NCI-H1092 (cell line): ENCODE measurements at places on chromosomes 7 and 10.

DNA sequence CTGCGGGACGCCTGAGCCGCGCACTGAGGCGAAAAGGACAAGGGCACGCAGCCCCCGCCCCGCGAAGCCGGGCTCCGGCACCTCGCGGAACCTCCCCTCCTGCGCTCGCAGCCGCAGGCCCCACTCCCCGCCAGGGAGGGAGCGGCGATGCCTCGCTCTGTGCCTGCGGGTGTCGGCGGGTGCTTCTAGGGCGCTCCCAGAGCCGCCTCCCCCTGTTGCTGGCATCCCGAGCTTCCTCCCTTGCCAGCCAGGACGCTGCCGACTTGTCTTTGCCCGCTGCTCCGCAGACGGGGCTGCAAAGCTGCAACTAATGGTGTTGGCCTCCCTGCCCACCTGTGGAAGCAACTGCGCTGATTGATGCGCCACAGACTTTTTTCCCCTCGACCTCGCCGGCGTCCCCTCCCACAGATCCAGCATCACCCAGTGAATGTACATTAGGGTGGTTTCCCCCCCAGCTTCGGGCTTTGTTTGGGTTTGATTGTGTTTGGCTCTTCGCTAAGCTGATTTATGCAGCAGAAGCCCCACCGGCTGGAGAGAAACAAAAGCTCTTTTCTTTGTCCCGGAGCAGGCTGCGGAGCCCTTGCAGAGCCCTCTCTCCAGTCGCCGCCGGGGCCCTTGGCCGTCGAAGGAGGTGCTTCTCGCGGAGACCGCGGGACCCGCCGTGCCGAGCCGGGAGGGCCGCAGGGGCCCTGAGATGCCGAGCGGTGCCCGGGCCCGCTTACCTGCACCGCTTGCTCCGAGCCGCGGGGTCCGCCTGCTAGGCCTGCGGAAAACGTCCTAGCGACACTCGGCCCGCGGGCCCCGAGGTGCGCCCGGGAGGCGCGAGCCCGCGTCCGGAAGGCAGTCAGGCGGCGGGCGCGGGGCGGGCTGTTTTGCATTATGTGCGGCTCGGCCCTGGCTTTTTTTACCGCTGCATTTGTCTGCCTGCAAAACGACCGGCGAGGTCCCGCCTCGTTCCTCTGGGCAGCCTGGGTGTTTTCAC, 519 bp downstream of the ITGB8 start:
- DNase-seq: peak; percentile 74

DNA sequence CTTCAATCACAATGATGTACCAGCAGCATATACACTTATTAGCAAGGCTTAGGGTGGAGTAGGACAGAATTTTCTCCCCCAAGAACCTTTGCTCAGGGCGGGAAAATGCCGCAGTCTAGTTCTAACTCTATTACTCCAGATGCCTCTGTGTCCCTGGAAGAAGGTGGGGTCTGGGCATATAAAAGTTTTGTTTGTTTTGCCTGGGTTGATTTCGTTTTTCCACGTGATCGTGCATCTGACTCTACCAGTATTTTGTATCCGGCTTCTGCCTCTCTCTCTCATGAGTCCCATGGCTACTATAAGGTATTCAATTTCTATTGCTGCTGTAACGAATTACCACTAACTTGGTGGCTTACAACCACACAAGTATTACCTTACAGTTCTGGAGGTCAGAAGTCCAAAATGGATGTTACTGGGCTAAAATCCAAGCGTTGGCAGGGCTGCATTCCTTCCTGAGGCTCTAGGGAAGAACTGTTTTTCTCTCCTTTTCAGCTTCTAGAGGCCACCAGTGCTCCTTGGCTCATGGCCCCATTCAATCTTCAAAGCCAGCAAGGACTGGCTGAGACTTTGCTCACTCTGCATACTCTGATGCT, 181.2 kb upstream of the PRSS58 start:
- no peak for DNase-seq

GRCh38 chr10:129761981-129762956, 201.8 kb downstream of the EBF3 start:
- no peak for DNase-seq

DNA sequence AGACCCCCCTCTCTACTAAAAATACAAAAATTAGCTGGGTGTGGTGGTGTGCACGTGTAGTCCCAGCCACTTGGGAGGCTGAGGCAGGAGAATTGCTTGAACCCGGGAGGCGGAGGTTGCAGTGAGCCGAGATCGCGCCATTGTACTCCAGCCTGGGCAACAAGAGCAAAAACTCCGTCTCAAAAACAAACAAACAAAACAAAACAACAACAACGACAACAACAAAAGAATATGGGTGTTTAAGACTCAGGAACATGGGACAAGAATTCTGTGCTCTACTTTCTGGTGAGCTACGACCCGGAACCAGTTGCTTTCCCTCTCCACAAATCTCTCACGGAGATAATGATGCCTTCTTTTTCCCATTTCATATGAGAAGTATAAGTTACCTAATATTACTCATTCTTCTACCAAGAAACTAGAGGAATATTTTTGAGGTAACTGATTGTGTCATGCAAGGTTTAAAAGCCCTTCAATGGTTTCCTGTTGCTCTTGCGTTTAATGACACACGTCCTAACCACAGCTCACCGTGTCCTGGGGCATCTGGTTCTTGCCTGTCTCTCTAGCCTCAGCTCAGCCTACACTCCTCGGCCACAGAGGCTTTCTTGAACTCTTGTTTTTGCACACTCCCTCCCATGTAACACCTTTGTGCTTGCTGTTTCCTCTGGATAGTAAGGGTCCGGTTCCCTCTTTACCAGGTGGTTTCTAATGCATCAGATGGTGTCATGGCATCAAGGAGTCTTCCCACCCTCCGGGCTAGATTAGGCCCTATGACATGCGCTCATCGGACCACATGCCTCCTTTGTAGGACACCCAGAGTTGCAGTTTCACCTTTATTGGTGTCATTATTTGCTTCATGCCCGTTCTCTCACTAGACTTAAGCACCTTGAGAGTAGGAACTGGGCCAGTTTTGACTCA, 67.5 kb downstream of the PFKFB3 start:
- no peak for DNase-seq

DNA sequence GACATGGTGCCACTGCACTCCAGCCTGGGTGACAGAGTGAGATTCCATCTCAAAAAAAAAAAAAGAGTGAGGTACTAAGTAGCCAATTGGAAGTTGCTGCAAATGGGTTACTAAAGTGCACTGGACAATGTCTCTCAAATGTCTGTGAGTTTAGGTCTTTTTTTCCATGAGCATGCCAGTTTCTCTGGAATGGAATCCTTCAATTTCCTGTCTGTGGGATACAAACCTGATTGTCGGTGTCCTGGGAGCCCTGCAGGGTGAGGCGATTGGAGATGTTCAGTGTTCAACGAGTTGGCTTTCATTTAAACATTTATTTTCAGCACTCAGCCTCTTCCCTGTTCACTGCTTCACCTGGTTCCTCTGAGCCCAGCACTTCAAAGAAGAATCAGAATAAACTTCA, 5.3 kb upstream of the CALD1 start:
- DNase-seq: no peak

- DNase-seq: no peak
These were observed 109.1 kb upstream of the EFCAB10 start for GRCh38 chr7:105690325-105690945.

GRCh38 chr10:110415809-110416208, 81.9 kb upstream of the DUSP5 start:
- no peak for DNase-seq

DNA sequence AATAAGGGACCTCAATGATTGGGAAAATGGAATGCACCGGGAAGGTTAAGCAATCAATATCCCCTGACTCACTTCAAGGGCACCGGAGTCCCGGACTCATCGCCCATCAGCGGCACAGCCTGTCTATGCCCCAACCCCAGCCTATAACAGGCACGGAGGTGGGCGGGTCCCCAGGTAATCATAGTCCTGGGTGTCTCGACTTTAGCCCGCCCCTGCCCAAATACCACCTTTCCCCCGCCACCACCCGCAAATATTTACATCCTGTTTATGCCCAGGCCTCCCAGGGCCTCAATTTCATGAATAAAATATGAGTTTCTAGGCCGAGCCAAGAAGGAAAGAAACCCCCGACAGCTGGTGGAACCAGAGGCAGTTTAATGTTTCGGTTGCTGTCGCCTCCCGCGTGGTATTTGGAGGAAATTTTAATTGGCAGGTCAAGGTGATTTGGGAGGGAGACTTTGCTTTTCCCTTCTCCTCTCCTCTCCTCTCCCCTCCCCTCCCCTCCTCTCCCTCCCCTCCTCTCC, 15.6 kb upstream of the RFC2 start:
- DNase-seq: peak; percentile 67

- DNase-seq: no peak
These were observed 2.4 kb downstream of the MKX start for GRCh38 chr10:27743012-27743876.

DNA sequence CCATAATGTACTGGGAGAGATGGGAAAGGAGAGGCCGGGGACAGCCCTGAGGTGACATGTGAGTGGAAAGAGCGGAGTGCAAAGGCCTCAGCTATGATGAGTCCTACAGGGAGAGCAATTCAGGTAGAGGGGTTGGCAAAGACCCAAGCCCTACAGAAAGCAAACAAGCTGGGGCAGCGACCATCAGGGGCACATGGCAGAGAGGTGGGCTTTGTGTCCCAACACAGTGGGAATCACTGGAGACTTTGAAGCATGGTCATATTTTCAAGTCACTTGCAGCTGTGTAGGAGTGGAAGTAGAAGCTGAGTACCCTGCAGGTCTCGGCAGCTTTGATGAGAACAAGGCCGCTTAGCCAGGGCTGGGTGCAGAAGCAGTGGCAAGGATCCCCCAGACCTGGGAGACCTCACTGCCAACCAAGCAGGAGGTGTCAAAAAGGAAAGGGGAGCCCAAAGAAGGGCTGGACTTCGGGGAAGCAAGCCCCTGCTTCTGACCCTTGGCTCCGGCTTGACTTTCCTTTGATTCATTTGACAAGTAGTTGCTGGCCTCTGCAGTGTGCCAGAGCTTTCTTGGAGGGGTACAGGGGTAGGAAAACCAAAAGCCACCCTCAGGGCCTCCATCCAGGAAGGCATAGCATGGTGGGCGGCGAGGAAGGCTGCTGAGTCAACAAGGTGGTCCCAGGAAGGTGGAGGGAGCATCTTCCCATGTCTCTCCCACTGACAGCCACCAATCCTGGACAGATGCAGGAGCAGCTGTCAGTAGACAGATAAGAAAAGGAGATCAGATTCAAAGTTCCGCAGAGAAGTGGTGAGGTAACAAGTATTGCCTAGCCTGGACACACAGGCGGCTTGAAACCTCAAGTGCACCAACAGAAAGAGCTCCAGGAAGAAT, 1.9 kb upstream of the PGAM2 start:
- no peak for DNase-seq

DNA sequence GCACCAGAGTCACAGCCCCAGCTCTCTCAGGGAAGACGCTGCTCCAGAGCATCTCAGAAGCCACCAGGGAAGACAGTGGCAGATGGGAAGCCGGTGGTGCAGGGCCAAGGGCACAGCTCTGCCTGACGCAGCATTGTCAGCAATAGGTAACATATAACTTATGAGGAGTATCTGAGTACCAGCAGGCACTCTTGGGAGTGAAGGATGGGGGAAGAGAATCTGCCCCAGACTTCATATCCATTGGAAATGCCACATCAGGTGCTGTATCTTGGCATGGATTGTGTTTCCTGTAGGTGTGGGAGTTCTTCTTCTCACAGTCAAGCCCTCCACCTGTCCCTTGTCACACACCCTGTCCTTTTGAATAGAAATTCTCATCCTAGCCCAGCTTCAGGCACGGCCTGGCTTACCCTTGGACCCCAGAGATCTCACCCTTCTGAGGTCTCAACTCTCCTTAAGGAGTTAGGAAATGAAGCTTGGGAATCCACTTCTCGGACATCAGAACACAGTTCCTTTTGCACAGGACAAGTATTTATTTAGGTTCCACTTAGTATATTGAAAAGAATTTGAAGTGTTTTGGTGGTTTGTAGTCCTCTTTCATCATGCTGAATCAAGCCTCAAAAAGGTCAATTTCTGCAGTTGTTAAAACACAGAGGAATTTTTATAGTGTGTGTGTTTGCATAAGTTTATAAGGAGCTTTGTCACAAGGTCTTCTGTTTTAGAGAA, 9.9 kb downstream of the EPDR1 start:
- no peak for DNase-seq

DNA sequence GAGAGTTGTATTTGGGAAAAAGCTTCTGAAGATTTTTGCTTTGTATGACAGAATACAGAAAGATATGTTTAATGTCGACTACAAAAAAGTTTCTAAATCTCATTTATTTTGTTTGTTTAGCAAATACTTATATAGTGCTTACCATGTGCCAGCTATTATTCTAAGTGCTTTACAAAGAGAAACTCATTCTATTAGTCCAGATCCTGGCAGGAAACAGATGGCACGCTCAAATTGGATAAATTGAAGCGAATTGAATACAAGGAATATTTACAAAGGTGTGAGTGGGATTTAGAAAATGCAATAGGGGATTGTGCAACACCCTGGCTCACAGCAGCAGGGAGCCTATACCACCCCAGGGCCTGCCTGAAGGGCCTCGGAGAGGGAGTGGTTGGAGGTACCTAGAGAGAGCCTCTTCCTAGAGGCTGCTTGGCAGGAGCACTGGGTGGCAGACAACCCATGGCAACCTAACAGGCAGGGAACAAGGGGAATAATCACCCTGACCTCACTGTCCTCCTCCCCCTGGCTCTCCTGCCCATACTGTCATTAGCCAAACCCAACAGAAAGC, 27.6 kb upstream of the FAM204A start:
- DNase-seq: peak; percentile 93

DNA sequence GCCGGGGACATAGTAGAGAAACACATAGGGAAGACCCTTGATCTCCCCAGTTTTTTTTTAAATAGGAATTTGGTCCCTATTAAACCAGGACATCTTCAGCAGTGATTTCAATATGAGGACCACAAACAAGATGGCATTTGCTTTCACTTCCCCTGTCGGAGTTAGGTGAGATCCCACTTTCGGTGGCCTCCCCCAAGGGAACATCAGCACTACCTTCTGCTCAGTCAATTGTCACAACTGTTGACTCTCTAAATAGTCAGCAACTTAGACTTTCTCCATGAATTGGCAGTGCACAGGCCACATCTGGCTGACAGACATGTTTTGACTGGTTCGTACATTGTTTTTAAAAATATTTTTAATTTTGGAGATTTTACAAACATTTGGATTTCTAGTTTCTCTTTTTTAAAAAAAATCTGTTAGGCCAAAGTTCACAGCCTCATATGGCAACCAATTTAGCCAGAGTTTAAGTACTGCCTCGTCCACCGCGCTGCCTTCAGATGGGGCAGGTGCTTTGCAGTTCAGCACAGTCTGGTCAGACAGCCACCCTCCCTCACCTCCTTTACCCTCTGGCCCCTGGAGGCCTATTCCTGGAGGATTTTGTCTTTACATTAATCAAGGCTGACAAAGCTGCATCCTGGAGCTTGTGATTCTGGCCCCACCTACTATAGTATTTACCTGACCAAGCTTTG, 139.2 kb upstream of the PRR15 start:
- DNase-seq: no peak

GRCh38 chr7:43553999-43554398, 28.9 kb upstream of the STK17A start:
- no peak for DNase-seq

GRCh38 chr10:115653473-115653872, 560.3 kb downstream of the ATRNL1 start:
- DNase-seq: no peak

GRCh38 chr10:5076615-5077014, 17.6 kb upstream of the AKR1C3 start:
- DNase-seq: no peak

GRCh38 chr10:100524206-100524605, 4.5 kb upstream of the SEC31B start:
- no peak for DNase-seq

GRCh38 chr10:121627876-121628581, 29.8 kb upstream of the FGFR2 start:
- no peak for DNase-seq

GRCh38 chr10:99711129-99711719, 20.7 kb downstream of the COX15 start:
- no peak for DNase-seq
